Activated CD8-positive, alpha-beta T cell treated with anti-CD3 and anti-CD28 coated beads, Interleukin-2, amount 10 ng/mL, durations not matched to agents 7 days and 5 days (primary cell): ENCODE measurements at places on chromosomes 1 and 21.
A peak's percentile ranks its signal among the peaks of the same experiment; 100 is the strongest.

- DNase-seq, result no peak
Measured at GRCh38 chr21:42261829-42262200, 42.9 kb downstream of the ABCG1 start.

DNA sequence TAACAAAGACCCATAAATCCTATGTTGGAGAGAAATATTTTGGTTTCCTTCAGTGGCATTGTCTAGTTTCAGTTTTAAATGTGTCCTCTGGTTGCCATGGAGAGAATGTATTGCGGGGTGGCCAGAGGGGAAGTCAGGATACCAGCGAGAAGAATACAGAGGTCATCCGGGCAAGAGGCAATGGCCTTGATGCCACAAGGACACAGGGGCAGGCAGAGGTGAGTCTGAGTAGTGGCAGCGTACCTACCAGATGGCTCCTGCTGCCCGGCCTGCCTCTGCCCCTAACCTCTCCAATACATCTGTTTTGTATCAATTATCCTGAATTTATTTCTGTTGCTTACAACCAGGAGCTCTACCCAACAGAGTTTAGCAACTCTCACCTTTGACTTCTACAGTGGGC, 14.9 kb downstream of the KLHDC7A start:
- DNase-seq, result no peak

- DNase-seq, result no peak
Measured at GRCh38 chr21:44617071-44617501, 5.2 kb downstream of the KRTAP10-8 start.

DNA sequence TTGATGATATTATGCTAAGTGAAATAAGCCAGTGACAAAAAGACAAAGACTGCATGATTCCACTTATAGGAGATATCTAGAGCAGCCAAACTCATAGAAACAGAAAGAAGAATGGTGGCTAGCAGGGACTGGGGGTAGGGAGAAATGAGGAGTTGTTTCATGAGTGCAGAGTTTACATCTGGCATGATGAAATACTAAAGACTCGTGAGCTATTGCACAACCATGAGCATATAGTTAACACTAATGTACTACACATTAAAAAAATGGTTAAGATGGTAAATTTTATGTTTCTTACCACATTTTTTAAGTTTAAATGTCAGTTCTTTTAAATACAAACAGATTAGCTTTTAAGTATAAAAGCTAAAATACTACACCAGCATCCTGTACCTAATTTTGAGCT, 57.8 kb downstream of the ESRRG start:
- no peak for DNase-seq

GRCh38 chr1:961132-961669, 817 bp downstream of the KLHL17 start:
- no peak for DNase-seq

DNA sequence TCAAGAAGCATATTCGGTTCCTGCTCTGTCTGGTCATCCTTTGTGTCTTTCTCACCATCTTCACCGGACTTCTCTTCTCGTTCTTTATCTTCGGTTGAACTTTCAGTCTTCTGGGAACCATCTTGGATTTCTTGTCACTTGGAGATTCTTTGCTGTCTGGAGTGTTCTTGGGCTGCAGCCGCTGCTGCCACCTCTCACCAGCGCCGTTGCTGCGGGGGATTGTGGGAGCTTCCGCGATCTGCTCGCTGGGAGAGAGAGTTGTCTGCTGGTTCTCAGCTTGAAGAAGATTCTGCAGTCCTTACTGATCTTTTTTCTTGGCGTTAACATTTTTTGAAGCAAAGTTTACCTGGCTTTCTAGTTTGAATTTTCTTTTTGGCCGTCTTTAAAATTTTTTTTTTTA, 1165.2 kb upstream of the PRMT6 start:
- no peak for DNase-seq

DNA sequence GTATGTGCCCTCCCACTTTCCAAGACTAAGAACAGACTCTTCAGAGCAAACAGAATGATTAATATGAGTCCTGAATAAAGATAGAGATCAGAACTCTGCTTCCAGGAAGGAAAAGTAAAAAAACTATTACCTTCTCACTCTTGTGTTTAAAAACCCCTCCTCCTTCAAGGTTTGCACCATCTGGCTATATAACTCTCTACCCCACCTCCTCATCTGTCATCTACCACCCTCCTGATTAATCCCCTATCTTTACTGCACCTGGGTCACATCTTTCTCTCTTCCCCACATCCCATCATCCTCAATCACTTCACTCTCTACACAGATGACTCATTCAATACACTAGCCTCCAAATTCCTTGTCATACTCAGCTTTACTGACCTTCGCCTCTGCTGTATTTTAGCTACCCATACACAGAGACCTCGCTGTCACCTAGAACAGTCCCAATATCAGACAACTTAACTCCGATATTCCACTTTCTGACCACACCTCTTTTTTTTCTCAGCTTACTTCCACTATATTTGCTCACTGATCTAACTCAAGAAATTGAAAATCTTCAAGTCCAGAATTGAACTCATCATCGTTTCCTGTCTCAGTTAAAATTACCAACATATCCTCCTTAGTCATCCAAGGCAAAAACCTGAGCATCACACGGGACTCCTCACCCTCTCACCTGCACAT, 3.7 kb downstream of the SCMH1 start:
- DNase-seq, result no peak

DNA sequence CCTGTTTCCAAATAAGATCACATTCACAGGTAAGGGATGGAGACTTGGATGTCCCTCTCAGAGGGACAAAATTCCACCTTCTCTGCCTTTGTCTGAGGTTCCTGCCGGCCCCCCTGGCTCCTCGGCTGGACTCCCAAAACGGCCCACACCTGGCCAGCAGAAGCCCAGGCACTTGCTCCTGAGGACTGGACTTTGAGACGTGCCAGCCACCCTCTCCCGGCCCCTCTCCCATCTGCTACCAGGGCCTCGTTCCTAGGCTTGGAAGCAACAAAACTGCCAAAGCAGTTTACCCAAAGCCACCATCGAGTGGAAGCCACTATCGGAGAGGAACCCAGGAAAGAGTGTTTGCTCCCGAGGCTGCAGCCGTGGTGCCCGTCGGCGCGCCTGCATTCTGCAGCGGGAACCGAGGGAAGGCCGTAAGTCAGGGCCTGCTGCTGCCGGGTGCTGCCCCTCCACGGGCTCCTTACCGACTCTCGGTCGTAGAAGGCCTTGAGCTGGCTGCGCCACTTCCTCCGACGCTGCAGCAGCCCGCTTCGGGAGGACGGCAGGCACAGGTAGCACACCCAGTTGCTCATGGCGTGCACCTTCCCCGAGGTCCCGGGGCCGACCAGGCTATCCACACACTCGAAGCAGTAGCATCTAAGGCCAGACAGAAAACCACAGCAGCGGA, 3.5 kb downstream of the DNMT3L start:
- DNase-seq, result no peak

DNA sequence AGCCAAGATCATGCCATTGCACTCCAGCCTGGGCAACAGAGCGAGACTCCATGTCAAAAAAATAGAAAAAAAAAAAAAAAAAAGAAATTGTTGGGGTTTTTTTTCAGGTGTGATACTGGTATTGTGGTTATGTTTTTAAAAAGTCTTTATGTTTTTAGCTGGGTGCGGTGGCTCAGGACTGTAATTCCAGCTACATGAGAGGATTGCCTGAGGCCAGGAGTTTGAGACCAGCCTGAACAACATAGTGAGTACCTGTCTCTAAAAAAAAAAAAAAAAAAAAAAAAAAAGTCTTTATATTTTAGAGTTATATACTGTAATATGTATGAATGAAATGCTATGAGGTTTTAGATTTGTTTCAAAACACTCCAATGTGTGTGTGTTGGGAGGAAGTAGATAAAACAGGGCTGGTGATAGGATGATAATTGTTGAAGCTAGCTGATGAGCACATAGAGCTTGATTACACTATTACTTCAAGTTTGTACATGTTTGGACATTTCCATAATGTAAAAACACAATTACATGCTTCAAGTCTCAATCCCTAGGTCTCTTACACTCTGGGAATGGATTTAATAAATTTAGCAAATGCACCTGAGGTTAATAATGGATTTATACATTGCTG, 30.2 kb upstream of the ATP5PO start:
- DNase-seq, result peak; percentile 17

DNA sequence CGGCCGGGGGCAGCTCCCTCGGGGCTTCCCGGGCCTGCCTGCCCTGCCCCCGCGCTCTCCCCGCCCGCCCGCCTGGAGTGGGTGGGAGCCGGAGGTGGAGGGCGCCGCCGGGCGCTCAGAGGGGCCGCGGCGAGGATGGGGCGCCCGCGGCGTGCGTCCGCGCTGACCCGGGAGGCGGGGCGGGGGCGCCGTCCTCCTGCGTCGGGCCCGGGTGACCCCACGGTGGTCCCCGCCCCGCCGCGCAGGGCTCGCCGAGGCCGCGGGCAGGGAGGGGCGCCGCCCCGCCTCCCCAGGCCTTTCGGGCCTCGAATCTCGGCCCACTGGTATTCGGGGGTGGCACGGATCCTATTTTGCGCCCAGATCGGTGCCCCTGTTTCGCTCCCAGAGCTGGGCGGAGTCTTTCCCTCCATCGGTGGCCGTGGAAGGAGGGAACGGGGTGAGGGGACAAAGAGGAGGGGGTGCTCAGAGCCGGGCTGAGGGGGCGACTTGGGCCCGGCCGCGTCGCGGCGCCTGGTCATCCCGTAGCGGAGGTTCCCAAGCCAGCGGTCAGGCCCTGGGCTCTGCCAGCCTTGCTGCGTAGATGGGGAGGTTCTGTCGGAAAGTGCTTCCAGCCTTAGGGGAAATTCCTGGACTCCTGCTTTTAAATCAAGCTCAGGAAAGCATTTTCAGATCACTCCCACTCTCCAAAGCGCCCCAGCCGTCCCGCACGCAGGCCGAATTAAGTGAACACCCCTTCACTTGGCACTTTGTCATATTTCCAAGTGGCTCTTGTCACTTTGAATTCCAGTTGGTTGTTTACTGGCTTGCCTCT, 545 bp downstream of the PATJ start:
- DNase-seq, result no peak

GRCh38 chr1:113073479-113073950, 517 bp downstream of the LRIG2 start:
- DNase-seq, result no peak

DNA sequence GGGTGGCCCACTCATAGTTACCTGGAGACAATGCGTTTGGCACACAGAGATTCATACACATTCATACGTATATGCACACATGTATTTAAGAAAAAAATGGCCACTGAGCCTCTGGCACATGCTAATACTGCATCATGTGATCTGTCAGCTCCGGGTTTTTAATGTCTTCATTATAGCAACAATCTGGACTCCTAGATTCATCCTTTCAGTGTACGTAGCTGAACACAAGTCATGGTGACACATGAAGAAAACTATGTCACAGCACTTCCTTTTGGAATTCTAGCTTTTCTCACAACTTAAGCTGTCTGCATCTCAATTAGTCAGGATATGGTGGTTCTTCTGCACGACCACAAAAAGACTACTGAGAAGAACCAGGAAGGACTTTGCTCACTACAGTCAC, 24.7 kb downstream of the HSF2BP start:
- no peak for DNase-seq

- DNase-seq, result no peak
Measured at GRCh38 chr1:153698020-153698922, 19.8 kb downstream of the NPR1 start.

DNA sequence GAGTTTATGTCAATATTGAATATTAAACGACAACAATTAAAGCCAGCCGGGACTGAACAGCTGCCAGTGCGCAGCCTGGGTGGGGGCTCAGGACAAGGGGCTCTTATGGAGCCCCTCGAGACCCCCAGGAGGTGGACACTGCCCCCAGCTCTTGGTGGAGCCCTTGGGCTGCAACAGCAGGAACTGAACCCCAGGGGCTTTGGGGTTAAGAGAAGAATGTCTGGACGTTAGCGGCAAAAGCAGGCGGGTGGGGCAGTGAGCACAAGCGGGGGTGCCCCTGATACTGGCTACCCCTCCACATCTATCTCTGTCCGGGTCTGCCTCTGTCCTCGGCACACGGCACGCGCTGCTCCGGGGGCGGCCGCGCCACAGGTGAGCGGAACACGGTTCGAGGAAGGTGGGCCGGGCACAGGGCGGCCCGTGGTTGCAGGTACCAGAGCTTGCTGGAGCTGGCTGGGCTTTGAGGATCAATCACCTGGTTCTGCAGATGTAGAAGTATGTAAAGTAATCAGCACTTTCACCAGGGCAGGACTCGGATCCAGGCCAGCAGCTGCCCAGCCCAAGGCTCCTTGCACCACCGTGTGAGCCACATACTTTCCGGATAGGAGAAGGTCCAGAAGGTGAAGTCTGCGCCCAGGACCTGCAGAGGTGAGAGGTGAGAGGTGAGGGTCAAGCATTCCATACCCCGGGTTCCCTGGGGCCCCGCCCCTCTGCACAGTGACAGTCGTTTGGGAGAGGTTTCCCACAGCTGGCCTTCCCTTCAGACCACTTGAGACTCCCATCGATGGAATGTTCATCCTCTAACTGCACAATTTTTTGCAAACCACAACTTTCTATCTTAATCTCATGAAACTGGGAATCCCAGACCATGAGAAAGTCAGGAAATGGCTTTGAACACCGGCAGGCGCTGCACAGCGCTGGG, 12.4 kb upstream of the POFUT2 start:
- no peak for DNase-seq

DNA sequence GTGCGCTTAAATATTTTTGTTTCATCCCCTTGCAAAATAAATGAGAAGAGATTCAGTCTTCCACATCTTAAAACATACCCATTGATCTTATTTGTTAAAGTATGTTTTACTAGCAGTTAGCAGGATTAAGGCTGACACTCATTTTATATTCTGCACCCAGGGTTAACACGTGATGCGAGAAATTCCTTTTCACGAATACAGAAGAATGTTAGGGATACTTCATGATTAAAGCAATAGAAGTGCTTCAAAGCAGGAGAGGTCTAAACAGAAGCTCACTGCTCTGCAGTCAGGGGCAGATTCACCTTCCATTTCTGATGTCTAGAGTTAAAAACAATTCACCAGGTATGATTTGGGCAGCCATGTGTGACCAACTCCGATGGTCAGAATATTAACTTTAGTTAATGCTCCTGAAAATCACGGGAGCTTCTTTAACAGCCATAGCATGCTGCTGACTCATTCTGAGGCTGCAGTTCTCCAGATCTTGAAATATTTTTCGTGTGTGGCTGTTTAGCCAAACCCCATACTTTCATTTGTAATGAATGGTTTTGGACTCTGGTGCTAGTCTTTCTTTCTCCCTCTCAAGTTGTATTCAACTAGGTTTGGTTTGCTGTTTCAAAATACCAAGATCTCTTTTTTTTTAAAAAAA, 19.7 kb downstream of the BCAR3 start:
- no peak for DNase-seq

GRCh38 chr1:118989006-118989815, 1.1 kb upstream of the TBX15 start:
- DNase-seq, result no peak

DNA sequence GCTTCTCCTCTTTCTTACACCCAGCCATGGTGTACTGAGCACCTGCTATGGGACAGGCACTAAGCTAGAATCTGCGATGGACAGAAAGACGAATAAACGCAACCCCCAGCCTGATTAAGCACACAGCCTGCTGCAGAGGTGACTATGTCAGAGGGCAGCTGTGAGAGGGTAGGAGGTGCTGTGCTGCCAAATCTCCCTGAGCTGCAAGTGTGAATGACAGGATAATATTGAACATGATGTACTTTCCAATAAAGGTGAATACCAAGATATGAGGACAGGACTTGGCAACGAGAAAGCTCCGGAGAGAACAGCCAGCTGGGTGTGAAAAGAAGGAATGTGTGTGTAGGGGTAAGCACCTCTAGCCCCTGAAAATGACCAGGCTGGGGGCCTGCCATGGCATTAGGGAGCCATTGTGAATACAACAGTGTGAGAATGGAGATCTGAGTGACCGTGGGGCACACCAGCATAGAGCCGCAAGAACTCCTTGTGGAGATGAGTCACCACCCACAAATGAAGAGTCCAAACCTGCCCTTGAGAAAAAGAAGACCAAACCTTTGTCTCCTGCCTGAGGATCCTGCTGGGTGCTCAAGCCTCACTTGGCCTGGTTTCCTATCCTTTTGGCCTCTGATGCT, 83.0 kb upstream of the ATF3 start:
- no peak for DNase-seq
